ENCODE measurements at places on chromosomes 2 and 18.
A peak's percentile ranks its signal among the peaks of the same experiment; 100 is the strongest.

DNA sequence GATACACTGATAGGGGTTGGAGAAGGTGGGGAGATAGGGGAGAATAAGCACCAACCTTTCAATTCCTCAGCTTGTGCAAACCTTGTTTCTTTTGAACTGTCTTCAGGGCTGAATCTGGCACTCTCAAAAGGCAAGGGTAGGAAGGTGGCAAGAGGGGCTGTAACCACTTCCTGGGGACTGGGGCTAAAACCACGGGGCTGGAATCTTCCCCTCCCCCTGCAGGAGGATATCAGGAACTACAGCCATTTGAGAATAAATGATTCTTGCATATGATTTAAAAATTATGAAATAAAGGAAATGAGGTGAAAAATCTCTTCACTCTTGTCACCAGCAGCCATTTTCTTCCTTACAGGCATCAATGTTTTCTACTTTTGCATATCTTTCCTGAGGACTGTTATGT is 50.8 kb downstream of the ATOH8 start:
- no peak for DNase-seq

GRCh38 chr2:169349535-169349934 is 12.8 kb downstream of the LRP2 start:
- DNase-seq, result no peak

- no peak for DNase-seq
Observed at GRCh38 chr2:155930312-155930711, 402.2 kb downstream of the NR4A2 start.

DNA sequence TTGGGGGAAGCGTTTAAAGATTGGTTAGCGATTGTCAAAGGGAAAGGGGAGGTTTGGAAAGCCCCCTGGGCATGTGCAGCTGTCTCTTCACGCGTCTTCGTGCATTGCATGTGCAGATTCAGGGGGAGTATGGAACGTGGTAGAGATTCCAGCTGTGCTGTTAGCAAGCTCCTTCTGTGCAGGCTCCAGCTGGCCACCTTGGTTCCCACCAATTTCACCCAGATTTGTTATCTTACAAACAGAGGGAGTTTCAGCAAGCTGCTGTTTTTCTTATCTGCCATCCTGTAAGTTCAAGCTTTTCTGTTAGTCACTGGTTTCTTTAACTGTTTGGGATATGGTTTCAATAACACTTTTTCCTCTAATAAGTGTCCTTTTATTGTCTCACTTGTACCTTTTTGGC is 30.4 kb downstream of the FARP2 start:
- DNase-seq, result no peak

DNA sequence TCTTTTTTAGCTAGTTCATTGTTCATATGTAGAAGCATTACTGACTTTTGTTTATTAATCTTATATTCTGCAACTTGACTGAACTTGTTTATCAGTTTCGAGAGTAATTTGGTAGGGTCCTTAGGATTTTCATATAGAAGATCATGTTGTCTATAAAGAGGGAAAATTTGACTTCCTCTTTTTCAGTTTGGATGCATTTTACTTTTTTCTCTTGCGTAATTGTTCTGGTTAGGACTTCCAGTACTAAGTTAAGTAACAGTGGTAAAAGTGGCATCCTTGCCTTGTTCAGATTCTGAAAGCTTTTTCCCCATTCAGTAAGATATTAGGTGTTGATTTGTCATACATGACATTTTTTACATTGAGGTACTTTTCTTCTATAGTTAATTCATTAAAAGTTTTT is 726.0 kb downstream of the KCNJ3 start:
- no peak for DNase-seq

DNA sequence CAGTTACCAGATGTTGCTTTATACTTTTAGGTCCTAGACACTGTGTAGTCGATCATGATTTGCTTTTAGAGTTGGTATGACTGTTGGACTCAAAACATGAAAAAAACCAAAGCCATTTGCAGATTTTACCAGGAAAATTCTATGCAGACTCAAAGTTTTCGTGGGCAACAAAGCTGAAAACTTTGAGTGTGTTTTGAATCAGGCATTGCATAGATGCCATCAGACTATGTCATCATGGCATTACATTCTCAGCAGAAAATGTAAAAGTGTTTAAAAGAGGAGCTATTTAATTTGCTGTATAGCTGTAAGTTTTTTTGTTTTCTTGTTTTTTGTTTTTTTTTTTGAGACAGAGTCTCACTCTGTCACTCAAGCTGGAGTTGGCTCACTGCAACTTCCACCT is 43.5 kb upstream of the ELAC1 start:
- no peak for DNase-seq

GRCh38 chr2:121925466-121925865 is 170.0 kb downstream of the TSN start:
- DNase-seq, result peak; percentile 10
